ENCODE measurements at places on chromosomes 5 and 9. TPM values are rescaled to one million over a fixed set of nuclear protein-coding genes. Genes with fewer than 3 reads are reported as not detected.

- no peak for DNase-seq
These were observed 2.4 kb downstream of the PGGT1B start for GRCh38 chr5:115260248-115260647.

DNA sequence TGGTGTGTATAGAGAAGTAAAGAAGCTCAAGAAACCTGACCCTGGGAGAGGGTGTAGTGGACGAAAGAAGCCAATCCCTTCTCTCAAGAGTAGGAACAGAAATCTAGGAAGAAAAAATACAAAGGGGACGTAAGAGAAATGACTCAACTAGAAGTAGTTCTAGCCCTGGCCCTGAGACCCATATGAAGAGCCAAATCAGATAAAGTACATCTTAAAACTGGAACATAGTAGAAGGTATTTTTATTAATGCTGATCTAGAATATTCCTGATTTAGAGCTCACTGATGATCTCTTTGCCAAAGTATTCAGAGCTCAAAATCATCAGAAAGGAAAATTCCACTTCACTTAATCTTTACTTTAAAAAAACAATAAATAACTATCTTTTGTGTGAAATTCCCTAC lies 184.8 kb downstream of the MLLT3 start:
- DNase-seq, result peak; percentile 40

- no peak for DNase-seq
These were observed 47.2 kb upstream of the COX7C start for GRCh38 chr5:86570427-86571083.

DNA sequence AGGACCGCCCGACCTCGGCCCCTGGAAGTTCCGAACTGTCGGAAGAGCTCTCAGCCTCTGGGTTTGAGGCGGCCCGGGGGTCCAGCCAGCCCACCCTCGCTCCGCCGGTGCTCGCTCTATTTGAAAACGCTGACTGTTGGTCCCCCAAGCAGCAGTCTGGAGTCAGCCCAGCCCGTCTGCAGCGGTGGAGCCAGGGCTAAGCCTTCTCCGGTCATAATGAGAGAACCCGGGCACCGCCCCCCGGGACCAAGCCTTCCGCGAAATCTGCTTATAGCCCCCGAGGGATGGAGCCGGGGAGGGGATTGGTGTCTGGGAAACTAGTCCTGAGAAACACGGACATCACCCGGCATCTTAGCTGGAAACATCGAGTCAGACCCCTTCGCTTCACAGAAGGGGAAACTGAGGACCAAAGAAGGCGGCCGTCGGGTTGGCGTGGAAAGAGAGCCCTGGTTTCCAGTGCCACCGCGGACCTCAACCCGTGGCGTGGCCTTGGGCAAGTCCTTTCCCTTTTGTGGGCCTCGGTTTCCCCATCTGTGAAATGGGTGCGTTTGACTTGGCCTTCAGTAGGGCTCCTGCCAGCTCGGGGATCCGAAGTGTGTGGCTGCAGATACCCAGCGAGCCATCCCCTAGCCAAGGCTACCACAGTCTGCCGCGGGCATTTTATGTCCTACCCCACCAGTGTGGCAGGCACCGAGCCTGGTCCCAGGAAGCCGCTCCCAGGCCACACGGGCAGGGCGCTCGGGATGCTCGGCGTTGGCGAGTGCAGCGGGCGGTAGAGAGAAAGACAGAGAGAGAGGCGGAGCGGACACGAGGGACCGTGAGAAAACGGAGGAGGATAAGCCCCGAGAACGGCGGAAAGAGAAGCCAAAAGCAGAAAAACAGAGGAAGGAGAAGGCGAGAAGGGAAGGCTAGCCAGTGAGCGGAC lies 857 bp downstream of the ADAM19 start:
- peak; percentile 56 for DNase-seq

DNA sequence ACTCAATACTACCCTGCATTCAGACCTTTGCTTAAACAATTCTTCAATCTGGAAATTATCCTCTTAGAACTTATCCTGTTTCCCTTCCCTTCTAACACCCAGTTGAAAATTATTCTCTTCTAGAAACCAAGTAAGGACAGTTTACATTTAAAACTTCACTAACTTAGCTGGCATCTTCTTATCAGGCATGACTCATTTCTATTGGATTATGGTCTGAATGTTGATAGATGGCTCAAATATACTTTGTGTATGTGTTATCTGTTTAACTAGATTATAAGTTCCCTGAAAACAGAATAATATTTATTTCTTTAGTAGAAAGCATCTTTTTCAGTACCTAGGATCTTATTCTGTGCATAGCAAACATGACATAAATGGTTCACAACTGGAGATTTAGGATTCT lies 161.9 kb downstream of the PPP2R2B start:
- peak; percentile 77 for DNase-seq

GRCh38 chr5:167786871-167787578 lies 504.4 kb upstream of the WWC1 start:
- DNase-seq, result no peak

DNA sequence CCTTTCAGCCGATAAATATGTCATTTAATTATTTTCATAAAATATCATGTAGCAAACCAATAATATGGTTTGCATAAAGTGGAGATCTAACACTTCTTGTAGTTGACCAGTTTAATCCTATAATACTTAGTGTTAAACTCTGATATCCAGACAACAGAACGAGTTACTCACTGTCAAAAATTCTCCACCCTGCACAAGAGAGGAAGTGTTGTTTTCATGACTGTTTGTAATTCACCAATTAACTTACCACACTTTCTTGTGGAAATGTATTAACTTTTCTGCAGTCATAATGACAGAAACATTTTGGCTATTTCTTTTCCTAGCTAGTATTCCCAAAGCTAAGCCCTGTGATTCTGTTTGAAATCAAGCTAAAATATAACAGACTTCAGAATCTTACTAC lies 555.3 kb upstream of the FTMT start:
- no peak for DNase-seq

DNA sequence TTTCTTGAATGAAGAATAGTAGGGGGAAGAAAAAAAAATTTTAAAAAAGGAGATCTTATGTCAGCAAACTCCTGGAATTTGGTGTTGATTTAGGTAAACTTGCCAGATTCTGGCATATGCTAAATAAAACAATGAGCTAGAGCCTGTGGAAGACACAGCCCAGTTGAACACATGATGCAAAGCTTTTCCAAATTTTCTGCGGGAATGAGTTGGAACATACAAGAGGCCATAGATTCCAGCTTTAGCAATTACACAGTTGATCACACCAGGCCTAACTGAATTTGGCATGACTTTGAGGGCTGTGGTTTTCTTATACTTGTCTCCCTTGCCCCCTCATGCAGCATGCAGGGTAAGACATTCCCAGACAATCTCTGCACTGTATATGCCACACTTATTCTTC lies 297.0 kb downstream of the SH3GL2 start:
- no peak for DNase-seq

- no peak for DNase-seq
These were observed 39.0 kb downstream of the KCNIP1 start for GRCh38 chr5:170542691-170543293.

The HSPB3 gene
- total RNA-seq, result 14.2 TPM

- no peak for DNase-seq
These were observed 179.8 kb upstream of the ARRDC3 start for GRCh38 chr5:91562922-91563321.

DNA sequence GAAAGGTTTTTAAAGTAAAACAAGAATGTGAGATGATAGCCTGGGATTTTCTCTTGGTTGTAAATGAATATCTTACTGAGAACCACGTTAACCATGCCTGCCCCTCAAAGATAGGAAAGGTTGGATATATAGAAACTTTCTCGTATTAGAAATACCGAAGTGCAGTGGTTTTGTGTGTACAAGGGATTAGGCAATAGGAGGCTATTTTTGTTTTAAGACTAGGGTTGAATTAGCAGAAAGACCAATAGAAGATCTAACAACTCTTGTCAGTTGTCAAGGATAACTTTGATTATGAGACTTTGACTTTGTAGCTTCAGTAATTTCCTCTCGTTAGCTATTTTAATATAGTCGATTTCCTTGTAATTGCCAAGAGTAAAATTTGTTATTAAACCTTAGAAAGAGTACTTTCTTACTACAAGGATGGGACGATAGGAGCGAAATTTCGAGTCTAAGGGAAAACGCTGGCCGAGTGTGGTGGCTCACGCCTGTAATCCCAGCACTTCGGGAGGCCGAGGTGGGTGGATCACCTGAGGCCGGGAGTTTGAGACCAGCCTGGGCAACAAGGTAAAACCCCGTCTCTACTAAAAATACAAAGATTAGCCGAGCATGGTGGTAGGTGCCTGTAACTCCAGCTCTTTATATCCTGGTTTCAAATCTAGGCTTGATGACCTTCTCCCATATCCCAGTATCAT lies 838 bp downstream of the POLK start:
- DNase-seq, result no peak

The TOR4A gene
- 4.3 TPM for total RNA-seq

GRCh38 chr9:121249563-121249962 lies 18.4 kb upstream of the GSN start:
- DNase-seq, result no peak

The ECM2 gene
- 13.5 TPM for total RNA-seq

DNA sequence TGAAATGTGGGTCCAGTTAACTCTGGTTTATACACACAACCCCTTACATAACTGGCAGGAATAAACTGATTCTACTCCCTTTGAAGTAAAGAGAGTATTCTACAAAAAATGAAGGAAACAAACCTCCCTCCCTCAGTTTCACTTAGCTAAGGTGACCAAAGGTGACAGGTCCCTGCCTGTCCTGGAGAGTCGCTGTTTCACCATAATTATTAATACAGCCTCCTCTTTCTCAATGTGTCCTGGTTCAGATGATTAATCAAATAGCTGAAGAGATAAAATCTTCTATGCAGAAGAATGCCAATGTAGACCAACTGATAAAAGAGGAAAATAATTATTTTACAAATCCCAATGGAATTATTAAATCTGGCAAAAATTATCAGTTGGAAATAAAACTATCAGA lies 163.7 kb upstream of the GNA14 start:
- no peak for DNase-seq

GRCh38 chr5:158640593-158640980 lies 459.1 kb downstream of the EBF1 start:
- no peak for DNase-seq

DNA sequence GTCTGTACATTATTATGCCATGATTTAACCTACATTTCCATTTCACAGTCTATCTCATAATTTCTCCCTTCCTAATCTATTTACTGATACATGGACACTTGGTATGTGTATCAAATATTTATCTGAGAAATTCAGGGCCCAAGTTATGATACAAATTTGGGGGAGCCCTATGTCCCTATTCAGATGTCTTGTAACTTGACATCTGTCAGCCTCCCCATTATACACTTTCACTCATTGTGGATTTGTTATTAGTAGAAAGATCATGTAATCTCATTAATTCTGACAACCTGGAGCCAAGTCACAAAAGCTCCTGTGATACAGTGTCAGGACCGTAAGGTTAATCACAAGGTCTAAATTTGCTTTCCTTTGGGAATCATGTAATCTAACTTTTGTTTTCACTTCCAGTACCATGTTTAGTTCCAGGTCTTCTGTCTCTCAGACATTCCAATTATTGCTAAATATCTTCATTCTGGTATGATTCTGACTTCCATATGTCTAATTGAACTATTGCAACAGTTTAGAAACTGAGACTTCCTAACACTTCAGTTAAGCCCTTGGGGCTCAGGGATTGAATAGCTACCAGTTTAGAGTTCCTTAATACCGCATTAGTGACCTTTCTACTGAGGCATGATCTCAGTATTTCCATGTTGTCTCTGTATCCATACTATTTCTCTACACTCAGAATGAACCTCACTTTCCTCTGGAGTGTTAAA lies 182.9 kb upstream of the NUDT12 start:
- DNase-seq, result no peak

DNA sequence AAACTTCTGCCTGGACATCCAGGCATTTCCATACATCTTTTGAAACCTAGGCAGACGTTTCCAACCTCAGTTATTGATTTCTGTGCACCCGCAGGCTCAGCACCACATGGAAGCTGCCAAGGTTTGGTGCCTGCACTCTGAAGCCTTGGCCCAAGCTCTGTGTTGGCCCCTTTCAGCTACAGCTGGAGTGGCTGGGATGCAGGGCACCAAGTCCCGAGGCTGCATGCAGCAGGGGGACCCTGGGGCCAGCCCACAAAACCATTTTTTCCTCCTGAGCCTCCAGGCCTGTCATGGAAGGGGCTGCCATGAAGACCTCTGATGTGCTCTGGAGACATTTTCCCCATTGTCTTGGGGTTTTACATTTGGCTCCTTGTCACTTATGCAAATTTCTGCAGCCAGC lies 49.9 kb downstream of the NFX1 start:
- DNase-seq, result no peak

The DRD1 gene
- total RNA-seq, result 2.4 TPM

The IL33 gene
- total RNA-seq, result 108 TPM

DNA sequence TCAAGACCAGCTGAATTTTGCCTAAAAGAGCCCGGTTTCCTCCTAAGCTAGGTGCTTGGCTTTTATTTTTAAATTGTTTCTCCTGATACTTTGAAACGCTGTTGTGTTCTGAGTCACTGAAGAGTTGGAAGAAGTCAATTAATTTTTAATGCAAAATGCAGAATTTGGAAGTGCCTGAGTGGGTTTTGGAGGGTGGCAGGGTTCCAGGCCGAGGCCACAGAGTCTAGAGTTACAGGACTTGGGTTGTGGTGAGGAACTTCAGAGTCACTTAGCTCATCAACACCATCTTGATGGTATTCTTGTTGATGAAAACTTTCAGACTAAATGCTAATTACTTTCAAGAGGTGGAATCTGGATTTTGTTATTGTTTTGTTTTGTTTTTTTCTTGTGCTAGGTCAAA lies 130.6 kb downstream of the PDZD2 start:
- no peak for DNase-seq

GRCh38 chr9:19231904-19232822 lies 1.7 kb downstream of the DENND4C start:
- DNase-seq, result peak; percentile 21

DNA sequence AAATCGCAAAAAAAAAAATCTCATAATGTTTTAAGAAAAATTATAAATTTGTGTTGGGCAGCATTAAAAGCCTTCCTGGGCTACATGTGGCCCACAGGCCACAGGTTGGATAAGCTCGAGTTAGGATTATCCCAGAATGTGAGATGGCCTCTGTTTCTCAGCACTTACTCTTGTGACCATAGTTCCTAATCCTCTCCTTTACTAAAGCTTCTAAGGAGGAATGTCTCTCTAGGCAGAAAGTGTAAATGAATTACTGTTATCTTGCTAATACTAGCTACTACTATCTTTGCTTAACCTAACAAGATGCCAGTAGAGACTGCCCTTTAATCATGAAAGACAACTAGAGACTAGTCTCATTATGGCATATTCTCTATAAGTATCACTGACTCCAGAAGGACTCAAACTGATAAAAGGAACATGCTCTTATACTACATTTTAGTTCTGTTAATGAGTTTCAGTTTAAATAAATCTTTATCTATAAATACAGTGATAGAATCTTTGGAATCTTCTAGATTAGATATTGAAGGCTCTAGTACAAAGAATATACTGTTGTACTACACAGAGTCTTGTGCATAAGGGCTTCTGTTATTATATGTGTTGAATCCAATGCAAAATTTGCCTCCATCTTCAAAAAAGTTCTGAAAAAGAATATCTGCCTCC lies 13.8 kb downstream of the INVS start:
- no peak for DNase-seq
